ENCODE measurements at places on chromosomes 4 and X.

DNA sequence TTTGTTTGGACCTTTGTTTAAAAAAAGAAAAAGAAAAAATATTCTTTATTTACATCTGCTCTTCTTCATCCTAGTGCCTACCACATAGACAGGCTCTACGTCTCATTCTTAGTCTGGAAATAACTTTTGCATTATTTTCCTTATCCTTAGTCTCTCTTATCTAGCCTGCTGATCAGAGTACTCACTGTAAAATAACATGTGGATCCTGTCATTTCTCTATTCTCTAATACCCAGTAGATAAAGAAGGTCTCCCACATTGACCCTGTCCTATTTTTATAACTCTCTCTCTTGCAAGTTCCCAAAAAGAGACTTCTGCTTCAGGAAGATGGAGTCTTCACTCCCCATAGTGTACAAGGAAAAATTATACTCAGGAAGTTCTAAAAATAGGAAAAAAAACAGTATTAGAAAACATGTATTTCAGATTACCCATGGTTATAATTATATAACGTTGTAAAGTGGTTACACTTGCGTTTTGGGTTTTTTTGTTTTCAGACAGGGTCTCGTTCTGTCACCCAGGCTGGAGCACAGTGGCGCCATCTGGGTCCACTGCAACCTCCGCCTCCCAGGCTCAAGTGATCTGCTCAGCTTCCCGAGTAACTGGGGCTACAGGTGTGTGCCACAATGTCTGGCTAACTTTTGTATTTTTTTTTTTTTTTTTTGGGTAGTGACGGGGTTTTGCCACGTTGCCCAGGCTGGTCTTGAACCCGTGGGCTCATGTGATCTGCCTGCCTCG is 23.8 kb downstream of the ZFX start:
- DNase-seq: no peak

- no peak for DNase-seq
Observed at GRCh38 chr4:67603310-67604028, 44.9 kb downstream of the STAP1 start.

GRCh38 chr4:129146639-129147038 is 50.7 kb downstream of the C4orf33 start:
- no peak for DNase-seq

DNA sequence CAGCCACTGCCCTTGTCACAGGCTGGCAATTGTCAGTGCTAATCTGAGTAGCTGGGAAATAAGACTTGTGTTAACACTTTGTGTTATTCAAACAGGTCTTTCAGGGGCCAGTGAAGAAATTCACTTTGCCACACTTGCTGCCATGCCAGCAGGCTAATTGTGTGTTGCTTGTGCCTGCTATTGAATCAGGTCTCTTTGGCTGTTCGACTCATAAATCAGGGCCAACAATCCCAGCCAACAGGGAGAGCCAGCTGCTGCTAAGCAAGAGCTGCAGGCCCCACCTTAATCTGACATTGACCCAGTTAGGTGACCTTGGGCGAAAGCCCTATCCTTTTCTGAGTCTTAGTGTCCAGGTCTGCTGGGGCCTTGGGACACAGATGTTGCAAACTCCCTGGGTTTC is 28.1 kb upstream of the MAMLD1 start:
- DNase-seq: no peak

DNA sequence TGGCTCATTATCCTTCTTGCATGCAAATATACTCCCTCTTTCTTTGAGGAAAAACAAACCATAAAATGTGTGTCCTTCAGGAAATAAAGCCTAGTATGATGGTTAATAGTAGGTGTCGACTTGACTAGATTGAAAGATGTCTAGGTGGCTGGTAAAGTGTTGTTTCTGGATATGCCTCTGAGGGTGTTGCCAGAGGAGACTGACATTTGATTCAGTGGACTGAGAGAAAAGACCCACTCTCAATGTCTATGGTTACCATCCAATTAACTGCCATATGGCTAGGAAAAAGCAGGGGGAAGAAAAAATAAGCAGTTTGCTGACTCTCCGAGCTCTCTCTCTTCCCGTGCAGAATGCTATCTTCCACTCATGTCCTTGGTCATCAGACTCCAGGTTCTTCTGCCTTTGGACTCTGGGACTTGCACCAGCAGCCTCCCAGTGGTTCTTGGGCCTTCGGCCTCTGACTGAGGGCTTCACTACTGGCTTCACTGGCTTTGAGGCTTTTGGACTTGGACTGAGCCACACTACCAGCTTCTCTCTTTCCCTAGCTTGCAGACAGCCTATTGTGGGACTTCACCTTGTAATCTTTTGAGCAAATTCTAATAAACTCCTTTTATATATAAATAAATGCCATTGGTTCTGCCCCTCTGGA is 532.1 kb upstream of the HTR2C start:
- DNase-seq: no peak

DNA sequence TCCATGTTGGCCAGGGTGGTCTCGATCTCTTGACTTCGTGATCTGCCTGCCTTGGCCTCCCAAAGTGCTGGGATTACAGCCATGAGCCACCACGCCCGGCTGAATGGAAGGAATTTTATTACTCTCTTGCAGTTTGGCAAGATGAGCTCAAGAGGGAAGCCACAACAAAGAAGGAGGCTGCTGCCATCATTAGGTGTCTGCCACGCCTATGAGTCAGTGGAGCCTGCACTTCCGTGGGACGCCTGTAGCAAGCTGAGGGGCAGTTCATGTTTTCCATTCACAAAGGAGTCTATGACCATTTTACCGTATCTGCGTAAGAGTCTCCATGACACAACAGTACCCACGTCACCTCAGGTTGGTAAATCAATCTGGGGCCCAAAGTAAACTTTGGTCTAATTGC is 51.2 kb upstream of the CHRNA9 start:
- no peak for DNase-seq

- no peak for DNase-seq
Observed at GRCh38 chr4:52554612-52555355, 104.3 kb downstream of the USP46 start.

DNA sequence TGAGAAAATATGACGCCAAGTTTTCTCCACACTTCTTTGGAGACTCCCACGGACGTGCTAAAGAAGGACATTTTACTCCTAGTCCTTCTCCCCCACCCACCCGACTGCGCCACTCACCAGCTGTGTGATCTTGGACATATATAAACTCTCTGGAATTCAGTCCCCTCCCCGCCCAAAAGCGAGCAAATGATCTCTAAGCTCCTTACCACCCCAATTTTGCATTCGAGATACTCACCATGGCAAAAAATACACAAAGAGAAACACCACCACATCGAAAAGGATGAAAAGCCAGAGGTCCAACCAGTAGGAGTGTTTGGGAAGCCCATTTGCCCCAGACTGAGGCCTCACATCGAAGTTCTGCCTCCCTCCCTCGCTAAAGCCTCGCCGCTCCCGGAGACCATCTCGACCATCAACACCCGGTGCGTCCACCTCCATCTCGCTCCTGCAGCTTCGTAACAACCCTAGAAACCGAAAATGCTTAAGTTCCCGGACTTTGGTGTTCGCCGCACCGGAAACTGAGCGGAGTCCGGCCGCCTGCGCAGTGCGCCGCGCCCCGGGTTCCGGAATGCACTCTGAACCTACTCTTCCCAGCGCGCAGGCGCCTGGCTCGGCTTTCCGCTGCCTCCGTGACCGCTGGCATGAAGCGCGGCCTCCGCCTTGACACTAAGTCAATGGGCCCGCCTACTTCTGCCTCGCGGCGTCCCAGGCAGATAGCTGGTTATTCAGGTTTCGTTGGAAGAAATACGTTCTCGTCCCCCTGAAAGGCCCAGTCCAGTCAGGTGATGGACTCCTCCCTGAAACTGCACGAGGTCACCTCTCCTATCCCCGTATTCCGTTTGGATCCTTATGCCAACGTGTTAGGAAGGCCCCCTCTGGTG is 21.6 kb downstream of the FABP2 start:
- peak; percentile 93 for DNase-seq

GRCh38 chr4:55255179-55255578 is 90.9 kb upstream of the SRD5A3 start:
- DNase-seq: no peak

GRCh38 chr4:152700151-152700550 is 20.4 kb upstream of the TMEM154 start:
- DNase-seq: no peak

- DNase-seq: no peak
Observed at GRCh38 chr4:154719087-154719486, 24.7 kb upstream of the LRAT start.

DNA sequence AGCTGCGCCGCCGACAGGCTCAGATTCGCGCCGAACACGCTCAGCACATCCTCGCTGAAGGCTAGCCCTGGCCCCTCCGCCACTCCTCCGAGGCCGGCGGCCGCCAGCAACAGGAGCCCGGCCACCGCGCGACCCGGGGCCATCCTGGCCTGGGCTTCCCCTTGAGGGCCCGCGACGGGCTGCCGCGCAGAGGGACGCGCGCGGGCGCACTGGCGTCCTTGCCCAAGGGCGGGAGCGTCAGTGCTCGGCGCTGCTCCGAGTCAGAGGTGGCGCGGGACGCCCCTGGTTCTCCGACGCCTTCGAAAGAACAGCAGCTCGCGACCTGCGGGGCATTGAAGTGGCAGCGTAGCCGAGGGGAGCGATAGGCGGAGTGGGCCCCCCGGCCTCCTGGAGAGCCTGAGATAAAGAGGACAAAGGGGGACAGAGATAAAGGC is 745 bp downstream of the SLC39A8 start:
- peak; percentile 61 for DNase-seq

- DNase-seq: no peak
Observed at GRCh38 chr4:29756966-29757365, 963.2 kb upstream of the PCDH7 start.

DNA sequence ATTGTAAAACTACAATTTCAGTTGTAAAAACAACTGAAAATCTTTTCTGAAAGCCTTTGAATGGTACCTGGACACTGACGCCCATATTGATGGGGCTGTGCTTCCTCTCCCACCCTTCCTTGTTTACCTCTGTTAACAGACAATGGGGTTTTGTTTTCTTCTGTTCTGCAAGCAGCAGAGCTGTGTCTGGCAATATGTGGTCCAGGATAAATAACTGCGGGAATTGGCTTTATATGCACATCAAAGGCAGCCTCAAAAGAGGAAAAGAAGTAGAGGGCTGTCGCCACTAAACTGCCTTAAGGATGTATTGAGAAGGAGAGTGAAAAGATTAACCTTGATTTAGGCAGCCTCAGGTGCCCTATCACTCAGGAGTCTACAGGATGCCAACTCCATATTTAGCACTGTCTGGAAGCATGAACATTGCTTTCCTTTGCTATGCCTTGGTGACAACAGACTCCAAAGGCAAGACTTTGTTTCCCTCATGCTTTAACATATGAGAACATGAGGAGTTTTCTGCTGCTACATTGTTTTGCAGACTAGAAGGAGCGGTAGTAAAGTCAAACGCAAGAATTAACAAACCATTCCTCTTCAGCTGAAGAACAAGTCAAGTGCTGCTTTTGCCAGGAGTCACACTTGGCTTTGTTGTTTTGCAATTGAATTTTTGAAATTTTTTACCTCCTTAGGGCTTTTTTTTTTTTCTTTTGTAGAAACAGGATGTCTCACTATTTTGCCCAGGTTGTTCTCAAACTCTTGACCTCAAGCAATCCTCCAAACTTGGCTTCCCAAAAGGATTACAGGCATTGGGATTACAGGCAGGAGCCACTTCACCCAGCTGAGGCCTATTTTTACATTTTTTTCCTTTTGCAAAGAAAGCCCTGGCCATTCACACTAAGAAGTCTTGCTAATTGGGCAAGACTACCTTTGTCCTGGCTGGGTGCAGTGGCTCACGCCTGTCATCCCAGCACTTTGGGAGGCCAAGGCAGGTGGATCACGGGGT is 3.0 kb downstream of the IL21 start:
- DNase-seq: no peak

- no peak for DNase-seq
Observed at GRCh38 chr4:159516556-159517140, 413.8 kb downstream of the RAPGEF2 start.

DNA sequence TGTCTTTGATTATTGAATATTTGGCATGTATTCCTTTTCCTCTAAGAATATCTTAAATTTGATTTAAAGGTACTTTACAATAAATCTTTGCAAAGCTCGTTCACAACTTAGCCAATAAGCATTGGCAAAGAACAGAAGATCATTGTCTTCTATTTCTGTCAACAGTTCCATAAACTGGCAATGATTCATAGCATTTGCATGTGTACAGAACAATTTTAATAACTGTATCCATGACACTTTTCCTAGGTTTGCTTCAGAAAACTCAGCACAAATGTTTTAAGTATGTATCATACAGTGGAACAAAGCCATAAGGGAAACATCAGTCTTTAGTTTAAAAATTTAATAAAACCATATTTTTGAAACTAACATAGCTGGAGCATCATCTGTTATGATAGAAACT is 462.7 kb upstream of the RPS6KA3 start:
- no peak for DNase-seq

DNA sequence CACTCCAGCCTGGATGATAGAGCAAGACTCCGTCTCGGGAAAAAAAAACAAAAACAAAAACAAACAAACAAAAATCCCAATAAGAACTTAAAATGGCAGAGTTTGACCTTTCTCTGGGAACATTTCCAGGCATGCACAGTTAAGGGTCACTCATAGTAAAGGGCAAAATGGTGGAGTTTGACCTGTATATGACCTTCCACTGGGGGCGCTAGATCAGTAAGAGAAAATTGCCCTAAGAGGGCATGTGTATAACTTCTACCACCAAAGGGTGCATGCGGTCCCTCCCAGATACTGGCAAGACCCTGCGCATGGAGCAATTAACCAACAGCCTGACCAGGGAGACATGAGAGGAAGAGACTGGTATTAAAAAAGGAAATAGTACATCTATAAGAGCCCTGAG is 177.2 kb downstream of the MOSPD2 start:
- no peak for DNase-seq

- DNase-seq: no peak
Observed at GRCh38 chr4:175927121-175927520, 115.1 kb upstream of the GPM6A start.

DNA sequence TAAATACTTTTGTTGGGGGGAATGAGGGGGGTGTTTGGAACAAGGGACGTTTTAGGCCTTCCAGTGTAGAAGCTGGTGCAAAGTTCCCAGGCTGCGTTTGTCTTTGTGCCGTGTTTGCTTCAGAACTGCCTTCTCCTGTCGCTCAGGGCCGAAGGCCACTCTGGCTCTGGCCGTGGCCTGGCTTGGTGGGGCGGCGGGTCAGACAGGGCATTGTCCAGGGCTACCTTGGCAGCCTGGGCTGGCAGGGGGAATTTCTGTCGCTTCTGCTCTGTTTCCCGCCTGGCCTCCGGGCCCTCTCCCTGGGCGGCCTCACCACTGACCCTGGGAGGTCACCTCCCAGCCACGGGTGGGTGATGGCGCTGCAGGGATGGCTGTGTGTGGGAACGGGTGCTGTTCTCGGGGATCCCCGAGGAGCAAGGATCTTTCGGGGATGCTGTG is 140.0 kb downstream of the COL4A6 start:
- no peak for DNase-seq

DNA sequence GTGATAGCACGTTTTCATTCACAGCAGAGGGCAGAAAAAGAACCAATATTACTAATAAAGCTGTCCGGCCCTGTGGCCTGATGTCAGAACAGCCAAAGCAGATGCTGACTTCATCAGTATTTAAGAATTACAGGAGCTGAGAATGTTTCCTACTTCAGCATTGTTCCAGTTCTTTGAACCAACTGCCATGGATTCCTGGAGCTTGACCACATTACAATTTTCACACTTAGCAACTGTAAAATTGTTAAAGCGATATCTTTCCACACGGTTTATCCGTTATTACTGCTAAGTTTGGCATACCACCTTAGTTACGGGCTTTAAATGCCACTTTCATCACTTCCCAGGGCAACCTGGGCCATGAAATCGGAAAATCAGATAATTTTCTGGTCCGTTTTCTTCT is 118.2 kb downstream of the EPHA5 start:
- no peak for DNase-seq
